ENCODE measurements at places on chromosomes 7 and 10.

DNA sequence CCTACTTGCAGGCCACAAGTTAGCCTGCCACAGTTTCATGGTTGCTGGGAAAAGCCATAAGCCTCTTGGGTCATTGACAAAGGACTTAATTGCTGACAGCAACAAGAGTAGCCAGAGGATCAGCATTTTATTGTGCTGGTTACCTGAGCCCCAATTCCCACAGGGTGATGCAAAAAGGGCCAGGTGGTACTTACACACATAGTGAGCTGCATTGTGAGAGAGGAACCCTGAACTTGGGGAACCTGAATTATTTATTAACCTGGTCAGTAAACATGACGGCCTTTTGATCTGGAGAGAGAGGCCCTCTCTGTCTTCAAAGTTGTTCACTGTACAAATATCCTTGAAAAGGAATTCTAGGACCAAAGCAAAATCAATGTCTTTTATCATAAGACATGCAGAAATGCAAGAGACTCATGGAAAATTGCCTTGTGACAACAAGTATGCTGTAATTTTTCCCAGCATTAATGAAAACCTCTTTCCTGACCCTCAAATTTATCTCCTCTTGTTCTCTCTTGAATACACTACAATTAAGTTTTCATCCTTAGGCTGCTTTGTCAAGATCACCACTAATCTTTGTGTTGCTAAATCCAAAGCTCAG is 102.9 kb upstream of the PHYHIPL start:
- no peak for DNase-seq

DNA sequence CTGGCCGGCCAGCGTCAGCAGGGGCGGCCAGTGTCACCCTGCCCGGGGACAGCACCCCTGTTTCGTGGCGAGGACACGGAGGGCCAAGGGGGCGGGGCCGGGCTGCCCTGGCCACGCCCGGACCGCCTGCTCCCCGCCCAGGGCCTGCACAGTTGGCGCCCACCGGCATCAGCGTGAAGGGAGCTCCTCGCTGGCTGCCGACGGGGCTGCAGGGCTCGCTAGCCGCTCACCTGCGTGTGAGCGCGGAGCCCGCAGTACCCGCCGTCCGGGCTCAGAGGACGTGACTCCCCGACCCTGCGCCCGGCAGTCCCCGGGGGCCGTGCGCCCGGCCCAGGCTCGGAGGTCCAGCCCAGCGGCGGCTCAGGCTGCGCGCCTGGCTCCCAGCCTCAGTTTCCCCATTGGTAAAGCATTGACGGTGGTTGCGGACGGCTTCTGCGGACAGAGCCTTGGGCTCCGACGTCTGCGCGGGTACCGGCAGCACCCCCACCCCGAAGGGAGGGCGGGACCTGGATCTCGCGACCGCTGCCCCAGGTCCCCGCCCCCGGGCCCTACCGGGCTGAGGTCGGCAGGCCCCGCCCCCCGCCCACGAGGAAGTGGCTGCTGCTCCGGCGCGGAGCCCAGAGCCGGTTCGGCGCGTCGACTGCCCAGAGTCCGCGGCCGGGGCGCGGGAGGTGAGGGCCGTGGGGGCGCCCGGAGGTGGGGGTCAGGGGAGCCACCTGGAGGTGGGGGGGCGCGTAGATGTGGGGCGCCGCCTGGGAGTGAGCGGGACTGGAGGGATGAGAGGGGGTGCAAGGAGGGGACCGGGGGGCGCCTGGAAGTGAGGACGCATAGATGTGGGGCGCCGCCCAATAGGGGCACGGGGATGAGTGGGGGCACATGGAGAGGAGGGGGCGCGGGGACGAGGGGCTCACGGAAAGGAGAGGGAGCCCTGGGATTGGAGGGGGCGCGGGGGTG is at the start of gene ARPC1B:
ARPC1B (plus strand) TSS at position 620 of the 954 bp plus-strand sequence. CDS start 10,985 bp downstream, outside the sequence.
- DNase-seq, result no peak

DNA sequence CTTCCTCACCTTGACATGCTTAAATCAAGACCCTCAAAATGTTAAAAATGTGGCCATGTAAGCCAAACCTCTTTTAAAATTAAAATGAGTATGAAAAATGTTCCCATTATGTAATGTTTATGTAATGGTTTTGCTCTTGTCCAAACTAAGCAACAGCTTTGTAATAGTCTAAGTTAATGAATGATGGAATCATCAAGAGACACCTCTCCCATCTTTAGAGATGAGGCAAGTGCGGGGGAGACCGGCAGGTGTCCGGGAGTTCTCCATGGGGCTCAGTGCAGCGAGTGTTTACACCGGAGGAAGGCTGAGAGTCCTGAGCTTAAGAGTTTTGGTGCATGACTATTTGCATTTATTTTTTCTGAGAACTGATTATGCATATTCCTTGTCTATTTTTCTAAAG is 384.9 kb upstream of the RNF32 start:
- DNase-seq, result no peak

- DNase-seq, result no peak
These were observed 18.4 kb upstream of the MAP3K8 start for GRCh38 chr10:30415593-30415992.

GRCh38 chr7:142303650-142304049 is 45.8 kb upstream of the PRSS58 start:
- no peak for DNase-seq

DNA sequence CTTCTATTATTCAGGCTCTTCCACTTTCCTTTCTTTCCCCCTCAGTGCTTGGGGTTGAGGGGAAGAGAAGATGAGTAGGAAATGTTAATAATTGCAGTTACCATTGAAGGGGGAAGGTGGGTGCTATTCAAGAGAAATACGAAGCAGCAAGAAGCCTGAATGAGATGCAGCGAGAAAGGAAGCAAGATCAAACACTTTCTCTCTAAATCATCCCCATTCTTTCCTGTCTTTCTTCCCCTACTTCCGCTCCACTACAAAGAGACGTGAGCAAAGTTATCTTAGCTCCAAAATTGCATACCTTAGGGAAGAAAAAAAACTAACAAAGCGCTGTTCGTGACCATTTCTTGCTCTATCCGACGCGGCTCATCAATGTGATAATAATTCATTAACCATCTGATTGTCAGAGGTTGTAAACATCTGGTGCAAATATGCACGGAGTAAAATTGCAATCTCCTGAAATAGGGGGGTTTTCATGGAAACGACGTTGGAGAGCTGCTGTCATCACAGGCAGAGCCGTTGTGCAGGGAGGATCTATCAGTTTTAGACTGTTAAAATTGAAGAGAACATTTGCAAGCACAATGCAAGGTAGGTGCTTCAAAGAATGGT is 15.2 kb upstream of the PARD3 start:
- no peak for DNase-seq

GRCh38 chr7:52854681-52855080 is 180.8 kb upstream of the POM121L12 start:
- DNase-seq, result no peak

- DNase-seq, result peak; percentile 14
These were observed 56.5 kb upstream of the WIPF3 start for GRCh38 chr7:29749701-29750321.
